ENCODE measurements at places on chromosomes 5 and 9.

- DNase-seq: no peak
Measured at GRCh38 chr5:171997011-171997410, 9.4 kb downstream of the FBXW11 start.

DNA sequence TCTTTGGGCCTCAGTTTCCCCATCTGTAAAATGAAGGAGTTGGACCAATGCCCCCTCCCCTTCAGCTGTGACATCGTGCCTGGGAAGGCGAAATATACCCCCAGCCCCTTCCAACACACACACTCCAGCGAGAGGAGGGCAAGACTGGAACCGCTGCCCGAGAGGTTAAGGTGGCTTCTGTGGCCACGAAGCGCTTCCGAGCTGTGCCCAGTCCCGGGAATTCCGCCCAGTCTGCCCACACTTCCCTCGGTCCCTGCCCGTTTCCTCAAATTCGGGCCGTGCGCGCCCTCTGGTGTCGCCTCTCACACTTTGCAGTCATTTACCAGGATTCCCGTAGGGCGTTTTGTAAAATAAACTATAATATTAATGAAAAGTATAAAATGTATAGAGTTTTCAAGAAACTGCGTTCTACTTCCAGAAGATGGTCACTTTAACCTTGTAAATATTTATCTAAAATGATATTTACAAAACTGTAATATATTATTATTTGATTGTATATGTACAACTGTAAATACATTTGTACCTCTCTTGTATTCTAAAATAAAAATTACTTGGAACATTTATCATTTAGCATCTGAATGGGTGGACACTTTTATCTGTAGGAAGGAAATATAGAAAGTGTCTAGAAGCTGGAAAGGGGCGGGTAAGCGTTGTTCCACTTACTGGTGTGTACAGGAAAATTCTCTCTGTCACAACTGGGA lies 11.0 kb upstream of the EXOSC2 start:
- no peak for DNase-seq

- DNase-seq: no peak
Measured at GRCh38 chr5:155954701-155955445, 372.1 kb upstream of the SGCD start.

DNA sequence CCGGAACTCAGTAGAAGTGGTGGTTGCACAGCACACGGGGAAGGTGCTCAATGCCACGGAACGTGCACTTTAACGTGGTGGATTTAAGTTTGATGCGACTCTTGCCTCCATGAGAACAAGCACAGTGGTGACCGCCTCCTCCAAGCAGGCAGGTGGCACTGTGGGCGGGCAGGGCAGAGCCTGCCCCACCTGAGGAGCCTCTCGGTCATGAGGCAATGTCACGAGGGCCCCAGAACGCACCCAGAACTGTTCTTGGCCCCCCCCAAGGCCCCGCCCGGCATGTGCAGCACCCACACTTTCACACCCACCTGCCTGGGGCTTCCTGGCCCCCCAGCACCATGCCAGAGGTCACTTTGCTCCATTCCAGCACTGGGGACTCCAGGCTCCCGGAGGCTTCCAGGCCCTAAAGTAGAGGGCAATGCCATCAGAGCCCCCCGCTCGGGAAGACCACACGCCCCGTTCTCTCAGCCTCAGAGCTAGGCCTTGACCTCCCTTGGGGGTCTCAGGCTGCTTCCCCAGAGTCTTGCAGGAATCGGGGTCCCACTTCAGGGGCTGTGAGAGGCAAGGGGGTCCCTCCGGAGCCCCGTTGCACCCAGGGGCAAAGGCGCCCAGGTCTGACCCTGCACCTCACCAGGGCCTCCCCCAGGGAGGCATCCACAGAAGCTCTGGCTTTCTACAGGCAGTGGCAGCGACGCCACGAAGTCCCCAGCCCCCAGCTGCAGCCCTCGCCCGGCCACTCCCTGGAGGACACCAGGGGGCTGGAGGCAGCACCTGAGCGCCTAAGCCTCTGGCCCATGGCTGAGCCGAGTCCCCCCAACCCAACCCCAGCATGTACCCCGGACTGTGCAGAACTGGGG lies 14.0 kb downstream of the CCDC187 start:
- DNase-seq: no peak

DNA sequence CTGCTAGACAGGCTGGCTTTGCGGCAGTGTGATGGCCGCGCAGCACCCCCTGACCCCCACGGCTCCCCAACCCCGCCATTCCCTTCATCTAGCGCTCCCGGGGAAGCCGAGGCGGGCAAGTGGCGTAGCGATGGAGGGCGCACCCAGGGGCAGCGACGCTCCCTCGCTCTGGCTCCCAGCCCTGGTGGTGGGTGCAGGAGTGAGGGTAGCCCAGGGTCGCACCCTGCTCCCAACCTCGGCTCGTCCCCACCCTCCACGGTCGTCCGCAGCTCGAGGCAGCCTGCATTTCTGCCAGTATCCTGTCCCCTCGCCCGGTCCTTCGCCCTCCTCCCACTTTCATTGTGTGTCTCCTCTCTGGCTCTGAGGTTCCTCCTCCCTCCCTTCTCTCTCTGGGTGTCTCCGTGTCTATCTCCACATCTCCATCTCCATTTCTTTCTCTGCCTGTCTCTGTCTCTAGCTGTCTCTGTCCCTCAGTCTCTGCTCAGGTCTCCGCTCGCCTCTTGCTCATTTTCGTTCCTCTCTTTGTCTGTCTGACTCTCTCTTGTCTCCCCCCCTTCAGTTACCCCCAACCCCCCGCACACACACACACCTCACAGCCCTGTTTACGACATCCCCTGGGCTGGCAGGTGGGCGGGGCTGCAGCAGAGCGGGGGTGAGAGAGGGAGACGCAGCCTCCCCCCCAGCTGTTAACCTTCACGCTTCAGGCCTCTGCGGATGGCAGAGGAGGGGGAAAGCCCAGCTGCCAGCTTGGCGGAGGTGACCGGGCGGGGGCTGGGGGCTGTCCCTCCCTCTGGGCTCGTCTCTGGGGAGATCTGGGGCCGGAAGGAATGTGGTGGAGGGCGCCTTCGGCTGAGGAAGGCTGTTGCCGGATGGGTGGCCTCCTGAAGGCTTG lies 48.7 kb upstream of the PSD2 start:
- DNase-seq: no peak

DNA sequence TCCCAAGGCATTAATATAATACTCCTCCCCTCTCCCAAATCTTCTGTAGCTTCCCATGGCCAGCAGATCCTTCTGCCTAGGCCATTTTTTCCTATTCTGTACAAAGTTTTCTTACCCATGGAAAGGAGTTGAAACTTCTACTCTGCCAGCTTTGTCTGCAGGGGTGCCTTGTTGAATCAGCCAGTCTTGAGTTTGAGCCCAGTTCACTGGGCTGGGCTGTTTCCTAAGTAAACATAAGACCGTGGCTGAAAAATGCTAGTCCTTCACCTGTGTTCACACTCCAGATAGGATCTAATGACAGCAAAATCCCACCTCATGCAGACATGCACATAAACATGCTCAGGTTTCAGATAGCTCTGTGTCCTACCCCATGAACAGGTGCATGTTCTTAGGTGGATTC lies 10.4 kb downstream of the TEX48 start:
- no peak for DNase-seq
